ENCODE measurements at places on chromosomes 16 and 17.

DNA sequence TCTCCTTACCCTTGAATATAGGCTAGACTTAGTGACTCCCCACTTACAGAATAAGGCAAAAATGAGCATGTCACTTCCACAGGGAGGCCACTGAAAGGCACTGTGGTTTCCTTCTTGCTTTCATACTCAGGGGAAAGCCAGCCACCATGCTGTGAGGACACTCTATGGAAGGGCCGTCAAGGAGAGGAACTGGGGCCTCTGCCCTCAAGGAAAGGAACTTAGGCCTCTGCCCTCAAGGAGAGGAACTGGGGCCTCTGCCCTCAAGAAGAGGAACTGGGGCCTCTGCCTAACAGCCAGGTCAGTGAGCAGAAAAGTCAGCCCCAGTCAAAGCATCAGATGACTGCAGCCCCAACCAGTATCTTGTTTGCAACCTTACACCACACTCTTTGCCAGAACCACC is 30.1 kb downstream of the VPS35 start:
- DNase-seq: no peak

- no peak for DNase-seq
Measured at GRCh38 chr16:46947900-46948547, 25.4 kb downstream of the DNAJA2 start.

DNA sequence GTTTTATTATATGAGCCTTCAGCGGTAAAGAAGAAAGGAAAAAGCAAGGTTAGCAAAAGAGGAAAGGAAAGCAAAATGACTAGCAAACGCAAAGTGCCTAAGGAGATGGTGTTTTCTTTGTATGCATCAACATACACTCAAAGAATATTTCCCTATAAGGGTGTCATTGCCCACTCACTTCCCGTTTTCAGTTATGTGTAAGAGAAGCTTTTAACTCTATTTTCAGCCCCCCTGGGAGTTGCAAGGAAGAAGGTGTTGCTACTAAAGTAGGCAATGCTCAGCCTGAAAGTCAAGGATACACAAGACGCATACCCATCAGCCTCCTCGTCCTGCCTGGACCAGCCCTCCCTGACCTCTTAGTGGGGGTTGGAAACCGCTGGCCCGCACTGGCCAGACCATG is 267.7 kb upstream of the ZFHX3 start:
- DNase-seq: no peak

DNA sequence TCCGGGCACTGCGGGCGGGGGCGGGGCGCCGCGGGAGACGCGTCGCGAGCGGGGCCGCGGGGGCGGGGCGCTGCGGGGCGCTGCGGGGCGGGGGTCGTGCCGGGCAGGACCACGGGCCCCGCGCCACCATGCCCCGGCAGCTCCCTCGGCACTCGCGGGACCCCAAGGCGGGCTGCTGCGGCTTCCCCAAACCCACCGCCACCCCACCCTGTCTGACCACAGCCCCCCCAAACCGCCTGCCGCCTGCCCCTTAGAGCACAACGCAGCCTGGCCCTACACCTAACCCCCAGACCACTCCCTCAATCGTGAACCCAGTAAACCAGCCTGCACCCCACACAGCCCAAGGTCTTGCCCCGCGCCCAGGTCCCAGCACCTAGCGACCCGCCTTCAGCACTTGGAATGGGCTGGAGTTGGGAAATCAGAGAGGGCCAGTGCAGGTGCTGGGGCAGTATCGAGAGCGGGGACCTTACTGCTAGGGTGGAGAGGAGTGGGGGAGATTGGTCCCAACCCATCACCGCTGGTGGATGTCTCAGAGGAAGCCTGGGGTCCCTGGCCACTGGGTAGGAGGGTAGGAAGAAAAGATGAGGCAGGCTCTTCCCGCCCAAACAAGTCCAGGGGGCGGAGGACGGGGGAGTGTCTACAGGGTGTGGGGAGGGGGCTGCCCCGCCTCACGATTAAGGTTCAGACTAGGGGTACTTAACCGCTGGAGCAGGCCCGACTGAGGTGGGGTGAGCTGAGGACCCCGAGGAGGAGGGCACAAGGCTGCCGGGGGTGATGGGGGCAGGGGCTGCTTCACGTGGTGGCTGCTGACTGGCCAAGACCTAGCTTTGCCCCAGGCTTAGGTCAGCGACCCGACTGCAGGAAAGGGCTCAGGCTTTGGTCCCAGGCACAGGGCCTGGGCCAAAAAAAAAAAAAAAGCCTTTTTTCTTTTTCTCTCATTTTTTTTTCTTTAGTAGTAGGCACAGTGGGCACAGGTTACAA is 539 bp upstream of the VAMP2 start:
- no peak for DNase-seq

GRCh38 chr16:2039274-2040031 is 8.2 kb downstream of the NTHL1 start:
- no peak for DNase-seq

GRCh38 chr17:35577830-35578196 is 558 bp downstream of the PEX12 start:
- DNase-seq: no peak

DNA sequence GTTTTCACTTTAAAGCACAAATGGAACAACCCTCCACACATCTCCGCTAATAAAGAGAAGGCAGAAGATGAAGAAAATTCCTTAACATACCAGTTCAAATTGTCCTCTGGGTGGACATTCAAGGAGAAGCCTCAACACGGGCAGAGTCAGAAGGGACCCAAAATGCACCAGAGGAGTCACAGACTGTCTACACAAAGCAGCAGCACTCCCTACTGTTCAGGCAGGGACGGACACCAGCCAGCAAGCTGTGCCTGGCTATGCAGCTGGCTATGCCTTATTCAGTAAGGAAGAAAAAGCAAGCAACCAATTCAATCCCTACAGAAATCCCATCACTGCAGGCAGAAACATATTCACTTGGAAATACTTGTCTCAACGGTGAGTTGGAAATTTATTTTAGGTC is 8.1 kb downstream of the DNAJC7 start:
- DNase-seq: no peak

DNA sequence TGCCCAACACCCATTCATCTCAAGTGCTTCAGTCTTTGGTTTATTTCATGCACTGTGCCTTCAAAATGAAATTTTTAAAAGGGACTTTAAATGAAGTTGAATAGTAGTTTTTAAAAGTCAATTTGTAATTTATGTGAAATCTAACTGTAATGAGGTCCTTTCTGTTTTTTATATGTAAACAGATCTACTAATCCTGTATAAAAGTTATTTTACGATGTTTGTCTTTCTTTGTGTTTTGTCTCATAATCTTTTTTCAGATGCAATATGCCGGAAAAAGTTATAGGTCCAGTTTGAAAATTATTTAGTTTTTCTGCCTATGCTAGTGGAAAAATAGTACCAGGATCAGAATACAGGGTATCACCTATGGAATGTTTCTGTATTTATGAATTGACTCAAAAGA is 8.7 kb upstream of the GOSR1 start:
- DNase-seq: no peak

DNA sequence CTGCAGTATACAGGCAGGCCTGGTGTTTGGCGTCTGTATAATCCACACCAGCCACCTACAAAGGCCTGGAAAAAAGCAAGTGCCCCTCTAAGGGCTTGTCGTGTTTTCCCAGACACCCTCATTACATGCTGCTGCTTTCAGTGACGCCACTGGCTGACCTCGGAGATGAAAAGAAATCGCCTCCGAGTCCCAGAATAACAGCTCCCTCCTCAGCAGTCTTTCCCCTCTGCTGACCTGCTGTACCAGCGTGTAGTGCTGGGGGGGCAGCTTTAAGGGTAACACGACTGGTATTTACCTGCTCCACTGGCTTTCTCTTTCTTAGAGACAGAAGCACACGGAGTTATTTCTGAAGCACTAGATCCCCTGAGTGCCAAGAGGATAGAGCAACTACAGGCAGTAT is 296.8 kb downstream of the GRIN2A start:
- DNase-seq: no peak

- no peak for DNase-seq
Measured at GRCh38 chr17:64507413-64507782, 621 bp downstream of the CEP95 start.

GRCh38 chr16:85733155-85733838 is 17.6 kb downstream of the C16orf74 start:
- no peak for DNase-seq

DNA sequence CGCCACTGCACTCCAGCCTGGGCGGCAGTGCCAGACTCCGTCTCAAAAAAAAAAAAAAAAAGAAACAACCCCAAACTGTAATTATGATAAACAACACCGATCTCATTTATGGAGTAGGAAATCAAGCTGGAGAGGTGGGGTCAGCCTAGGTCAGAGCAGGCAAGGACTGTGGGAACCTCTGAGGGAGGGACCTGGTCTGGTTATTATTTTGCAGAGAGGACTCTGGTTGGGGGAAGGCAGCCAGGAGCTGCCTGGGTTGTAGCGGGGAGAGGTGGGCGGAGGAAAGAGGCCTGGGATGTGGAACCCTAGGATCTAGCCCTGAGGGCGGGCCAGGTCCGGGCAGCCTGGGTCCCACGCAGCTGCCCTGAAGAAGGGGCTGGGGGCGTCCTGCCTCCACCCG is 10.9 kb upstream of the HS3ST6 start:
- DNase-seq: no peak

- DNase-seq: no peak
Measured at GRCh38 chr17:19714542-19715411, 1.6 kb downstream of the SLC47A2 start.

- no peak for DNase-seq
Measured at GRCh38 chr16:15961060-15961511, 11.7 kb downstream of the ABCC1 start.

DNA sequence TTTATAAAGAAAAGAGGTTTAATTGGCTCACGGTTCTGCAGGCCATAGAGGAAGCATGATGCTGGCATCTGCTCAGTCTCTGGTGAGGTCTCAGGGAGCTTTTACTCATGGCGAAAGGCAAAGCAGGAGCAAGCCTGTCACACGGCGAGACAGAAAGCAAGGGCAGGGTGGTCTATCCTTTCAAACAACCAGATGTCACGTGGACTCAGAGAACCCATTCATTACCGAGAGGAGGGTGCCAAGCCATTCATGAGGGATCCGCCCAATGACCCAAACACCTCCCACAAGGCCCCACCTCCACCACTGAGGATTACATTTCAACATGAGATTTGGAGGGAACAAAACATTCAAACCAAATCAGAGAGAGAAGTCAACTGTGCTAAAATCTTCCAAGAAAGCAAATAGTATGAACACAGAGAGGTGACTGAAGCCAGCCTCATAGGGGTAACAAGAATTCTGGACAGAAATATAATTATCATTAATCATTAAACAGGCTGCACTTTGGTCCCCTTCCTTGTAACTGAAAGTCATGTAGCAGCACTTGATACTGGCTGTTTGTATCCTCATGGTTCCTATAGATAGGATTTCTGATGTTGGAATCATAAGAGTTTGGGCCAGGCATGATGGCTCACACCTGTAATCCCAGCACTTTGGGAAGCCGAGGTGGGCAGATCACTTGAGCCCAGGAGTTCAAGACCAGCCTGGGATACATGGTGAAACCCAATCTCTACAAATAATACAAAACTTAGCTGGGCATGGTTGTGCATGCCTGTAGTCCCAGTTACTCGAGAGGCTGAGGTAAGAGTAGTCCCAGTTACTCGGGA is 52.5 kb upstream of the B4GALNT2 start:
- DNase-seq: no peak

DNA sequence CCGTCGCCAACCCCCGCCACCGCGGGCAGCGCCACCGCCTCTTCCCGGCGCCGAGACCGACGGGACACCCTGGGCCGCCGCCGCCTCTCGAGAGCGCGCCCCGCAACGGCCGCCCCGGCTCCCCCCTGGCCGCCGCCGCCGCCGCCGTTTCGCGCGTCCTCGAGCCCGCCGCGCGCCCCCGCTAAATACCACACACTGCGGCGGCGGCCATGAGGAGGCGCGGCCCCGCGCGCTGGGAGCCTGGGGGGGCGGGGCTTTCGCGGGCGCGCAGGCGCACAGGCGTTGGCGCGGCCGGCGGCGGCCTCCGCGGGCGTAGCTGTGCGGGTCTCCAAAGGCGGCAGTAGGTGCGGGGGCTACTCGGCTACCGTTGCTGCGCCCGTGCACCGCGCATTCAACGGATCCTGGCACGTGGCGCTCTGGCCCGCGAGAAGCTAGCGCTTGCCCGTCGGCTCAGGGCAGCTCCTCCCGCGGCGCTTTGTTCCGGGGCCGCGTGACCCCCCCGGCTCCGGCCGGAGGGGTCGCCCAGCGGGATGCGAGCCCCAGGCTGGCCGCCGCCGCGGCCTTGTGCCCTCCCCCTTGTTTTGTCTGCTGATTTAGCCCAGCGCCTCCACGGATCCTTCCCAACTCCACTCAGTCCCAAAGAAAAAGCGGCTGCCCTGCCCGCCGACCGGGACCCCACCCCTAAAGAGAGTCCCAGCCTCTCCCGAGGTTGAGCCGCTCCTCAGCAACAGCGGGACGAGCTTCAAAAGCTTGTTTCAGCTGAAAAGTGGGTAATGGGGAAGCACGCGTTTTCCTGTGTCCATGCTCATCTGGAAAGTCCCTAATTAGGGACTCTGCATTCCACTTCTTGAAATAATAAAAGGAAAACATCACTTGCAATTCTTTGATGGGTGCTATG is at the start of gene SIAH1:
SIAH1 (minus strand) TSS at position 161 of the 898 bp plus-strand sequence. CDS start 22,985 bp downstream, outside the sequence.
- DNase-seq: no peak

GRCh38 chr17:34391241-34391640 is 28.2 kb upstream of the CCL1 start:
- no peak for DNase-seq

DNA sequence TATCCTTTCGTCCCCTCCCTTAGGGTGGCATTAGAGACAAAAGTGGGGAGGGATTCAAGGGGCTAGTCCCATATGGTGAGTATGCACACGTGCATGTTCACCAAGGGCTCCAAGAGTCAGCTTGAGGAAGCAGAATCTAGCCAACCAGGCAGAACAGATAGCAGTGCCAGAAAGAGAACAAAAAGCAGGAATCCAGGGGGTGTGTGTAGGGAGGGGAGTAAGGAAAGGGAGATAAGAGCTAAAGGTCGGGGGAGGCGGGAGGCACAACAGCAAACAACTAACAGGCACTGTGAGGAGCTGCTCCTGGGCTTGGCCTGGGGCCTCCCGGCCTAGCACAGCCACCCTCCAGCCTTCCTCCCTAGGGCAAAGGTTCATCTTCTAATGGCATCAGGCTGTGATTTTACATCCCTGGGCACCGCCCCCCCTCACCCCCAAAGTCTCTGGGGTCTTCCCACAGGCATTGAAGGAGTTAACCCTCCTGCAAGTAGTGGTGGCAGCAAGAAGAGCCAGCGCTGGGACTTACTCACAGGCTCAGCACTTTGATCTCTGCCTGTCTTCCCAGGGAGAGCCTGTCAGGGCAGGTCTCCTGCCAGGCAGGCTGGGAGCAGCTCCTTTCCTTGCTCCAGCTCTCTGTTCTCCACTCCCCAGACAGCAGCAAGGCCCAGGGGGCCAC is 12.4 kb upstream of the SUPT4H1 start:
- peak; percentile 36 for DNase-seq

GRCh38 chr17:44623070-44623725 is 33.1 kb upstream of the MEIOC start:
- no peak for DNase-seq

- peak; percentile 31 for DNase-seq
Measured at GRCh38 chr17:30369995-30370394, 8.7 kb upstream of the CPD start.

GRCh38 chr17:68897557-68897956 is 57.6 kb downstream of the ABCA8 start:
- DNase-seq: no peak

GRCh38 chr16:67246081-67246755 is 1.1 kb downstream of the FHOD1 start:
- DNase-seq: no peak

Data from epithelial cell of prostate (primary cell).